CD4-positive, alpha-beta T cell treated with Interleukin-10 for 1 hour (primary cell): ENCODE measurements at places on chromosomes 4 and X.
A peak's percentile ranks its signal among the peaks of the same experiment; 100 is the strongest.

- no peak for DNase-seq
Observed at GRCh38 chr4:94274912-94275311, 67.2 kb downstream of the SMARCAD1 start.

GRCh38 chr4:6527259-6527658 lies 47.7 kb upstream of the MAN2B2 start:
- no peak for DNase-seq

DNA sequence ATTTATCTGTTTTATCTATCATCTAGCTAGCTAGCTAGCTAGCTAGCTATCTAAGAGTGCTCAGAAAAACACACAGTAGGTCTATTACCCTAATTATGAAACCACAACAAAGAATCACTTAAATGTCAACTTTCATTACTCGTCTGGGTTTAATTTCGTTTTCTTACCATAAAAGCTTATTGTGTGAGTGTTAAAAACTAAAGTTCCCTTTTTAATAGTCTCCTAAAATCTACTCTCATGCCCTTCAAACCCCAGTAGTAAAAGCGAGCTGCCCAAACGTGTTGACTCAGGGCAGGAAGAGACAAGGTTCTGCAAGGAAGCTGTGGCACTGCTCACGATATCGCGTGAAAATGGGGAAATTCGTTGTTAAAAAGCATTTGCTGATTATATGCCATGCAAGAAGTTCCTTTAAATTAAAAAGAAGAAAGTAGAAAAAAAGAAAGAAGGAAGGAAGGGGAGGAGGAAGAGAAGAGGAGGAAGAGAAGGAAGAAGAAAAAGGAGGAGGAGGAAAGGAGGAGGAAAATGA lies 595 bp downstream of the MBNL3 start:
- peak; percentile 43 for DNase-seq

GRCh38 chr4:78683352-78683751 lies 92.8 kb upstream of the BMP2K start:
- no peak for DNase-seq

DNA sequence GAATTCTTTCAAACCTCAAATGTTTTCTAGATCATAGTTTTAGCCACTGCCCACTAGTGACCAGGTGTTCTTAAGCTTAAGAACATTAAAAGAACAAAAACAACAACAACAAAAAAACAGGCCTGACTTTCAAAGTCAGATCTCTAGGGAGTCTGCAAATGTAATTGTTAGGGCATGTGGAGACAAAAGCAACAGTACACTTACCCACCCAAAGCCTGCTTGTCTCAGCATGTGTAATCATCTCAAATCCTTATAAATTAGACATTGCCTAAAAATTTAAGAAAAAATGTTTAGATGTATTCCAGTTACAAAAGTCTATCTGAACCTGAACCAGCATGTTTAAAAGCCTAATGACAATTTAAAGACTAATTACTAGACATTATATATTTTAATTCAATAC lies 79.9 kb downstream of the SLC7A11 start:
- DNase-seq = no peak

DNA sequence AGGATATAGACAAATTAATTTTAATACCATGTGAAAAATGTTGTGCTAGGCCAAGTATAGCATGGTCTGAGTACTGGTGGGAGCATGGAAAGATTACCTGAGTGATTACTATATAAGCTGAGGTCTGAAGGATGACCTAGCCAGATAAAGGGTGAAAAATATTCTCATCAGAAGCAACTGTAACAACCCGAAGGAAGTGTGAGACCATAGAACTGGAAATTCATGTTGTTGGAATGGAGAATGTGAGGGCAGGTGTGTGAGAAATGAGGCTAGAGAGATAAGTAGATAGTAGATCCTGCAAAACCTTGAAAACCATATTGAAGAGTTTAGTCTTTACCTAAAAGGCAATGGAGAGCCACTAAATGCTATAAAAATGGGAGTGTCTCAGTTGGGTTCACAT lies 71.5 kb downstream of the ARFIP1 start:
- no peak for DNase-seq

DNA sequence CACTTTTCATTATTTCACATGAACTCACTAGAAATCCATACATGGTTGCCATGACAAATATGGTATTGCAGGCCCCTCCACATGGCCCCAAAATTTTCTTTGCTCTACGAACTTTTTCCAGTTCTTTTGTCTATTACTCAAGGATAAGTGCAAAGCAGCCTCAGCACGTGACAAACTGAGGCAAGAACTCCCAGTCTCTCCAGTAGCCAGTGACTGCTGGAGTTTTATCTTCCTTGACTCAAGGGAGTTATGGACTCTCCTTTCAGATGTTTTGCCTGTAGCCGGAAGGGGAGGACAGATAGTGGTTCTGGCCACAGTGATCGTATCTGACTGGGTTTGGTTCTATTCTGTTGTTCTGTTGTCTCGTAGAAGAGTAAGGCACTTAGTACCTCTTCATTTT lies 105.5 kb downstream of the ARHGAP24 start:
- no peak for DNase-seq
